ENCODE measurements at places on chromosomes 2 and 18.

DNA sequence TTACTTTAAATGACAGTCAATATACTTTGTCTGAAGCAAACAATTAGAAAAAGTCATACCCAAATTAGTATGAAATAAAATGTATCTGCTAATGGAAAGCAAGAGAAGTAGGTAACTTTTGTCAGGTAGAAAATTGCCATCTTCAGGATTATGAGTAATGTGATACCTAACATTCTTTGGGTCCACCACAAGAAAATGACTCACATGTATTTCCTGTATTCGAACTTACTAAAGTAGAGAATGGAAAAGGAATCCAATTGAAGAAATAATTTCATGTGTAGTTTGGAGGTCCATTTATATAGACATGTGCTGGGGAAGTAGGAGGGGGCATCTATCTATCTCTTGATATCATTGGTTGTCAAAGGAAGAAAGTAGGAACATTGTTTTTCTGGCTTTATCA is 636.2 kb upstream of the CHAC2 start:
- DNase-seq, result no peak

- no peak for DNase-seq
Measured at GRCh38 chr2:224520064-224520463, 65.1 kb downstream of the CUL3 start.

DNA sequence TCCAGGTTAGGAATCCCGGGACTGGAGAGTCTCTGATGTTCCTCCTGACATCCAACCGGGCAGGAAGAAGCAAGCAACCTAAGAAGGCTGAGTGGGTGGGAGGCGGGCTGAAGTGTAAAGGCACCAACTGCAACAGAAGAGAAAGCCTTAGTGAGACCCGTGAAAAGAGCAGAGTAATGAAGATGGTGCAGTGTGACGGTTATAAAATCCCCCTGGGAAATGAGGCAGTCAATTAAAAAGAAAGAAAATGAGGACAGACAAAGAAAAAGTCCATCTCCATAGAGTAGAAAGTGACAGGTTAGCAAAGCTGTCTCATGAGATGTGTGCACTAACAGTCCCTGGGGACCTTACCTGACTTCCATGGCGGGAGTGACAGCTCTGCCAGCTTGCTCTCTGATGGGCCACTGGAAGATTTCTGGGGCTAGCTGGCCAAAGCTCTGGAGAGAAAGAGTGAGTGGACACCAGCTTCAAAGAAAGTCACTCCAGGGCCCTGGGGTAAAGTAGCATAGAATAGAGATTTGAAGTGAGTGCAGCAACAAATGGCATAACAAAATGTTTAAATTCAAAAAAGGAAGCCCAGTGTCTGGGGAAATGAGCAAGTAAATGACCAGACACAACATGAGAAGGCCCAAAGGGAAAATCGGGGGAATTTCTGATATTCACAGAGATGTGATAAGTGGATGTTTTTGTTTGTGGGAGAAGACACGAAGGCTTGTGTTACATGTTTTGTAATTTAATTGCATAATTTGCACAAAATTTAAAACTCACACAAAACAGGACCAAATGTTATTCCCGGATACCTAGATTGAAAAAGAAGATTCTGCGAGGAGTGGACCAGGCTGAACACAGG is 44.1 kb upstream of the IGFBP2 start:
- DNase-seq, result no peak

DNA sequence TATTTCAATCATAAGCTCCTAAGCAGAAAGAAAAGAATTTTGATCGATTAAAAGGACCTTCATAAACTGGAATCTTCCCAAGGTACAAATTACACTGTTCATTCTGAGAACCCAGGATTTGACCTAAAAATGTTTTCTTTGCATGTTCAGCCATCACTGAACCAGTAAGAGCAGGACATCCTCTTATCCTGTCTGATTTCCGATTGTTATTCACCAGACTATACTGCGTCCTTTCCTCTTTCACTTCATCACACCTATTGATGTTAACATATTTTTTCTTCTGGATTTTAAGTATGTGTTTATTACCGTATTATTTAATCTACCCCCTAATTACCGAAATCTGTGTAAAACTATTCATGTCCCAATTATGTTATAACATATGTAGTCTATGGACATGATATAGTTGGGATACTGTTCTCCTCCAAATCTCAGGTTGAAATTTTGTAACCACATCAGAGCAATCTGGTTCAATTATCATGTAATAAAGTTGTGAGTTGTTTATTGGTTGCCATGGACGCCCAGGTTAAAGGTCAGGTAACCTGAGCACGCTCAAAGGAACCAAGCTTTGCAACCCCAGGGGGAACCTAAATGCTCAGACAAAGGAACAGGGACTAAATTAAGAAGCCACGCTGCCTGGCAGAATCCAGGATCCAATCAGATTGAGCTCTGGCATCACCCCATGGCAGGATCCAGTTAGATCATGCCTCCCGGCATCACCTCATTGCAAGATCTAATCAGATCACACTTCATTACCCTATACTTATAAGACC is 11.6 kb upstream of the TBC1D8 start:
- DNase-seq, result no peak

GRCh38 chr2:187976259-187976985 is 315.3 kb upstream of the GULP1 start:
- no peak for DNase-seq

GRCh38 chr18:37179384-37179783 is 350.5 kb downstream of the KIAA1328 start:
- no peak for DNase-seq

- no peak for DNase-seq
Measured at GRCh38 chr2:229734410-229734809, 20.1 kb upstream of the DNER start.

GRCh38 chr2:101921953-101922325 is 69.8 kb upstream of the IL1R2 start:
- DNase-seq, result no peak

GRCh38 chr2:147275943-147276342 is 568.9 kb upstream of the ACVR2A start:
- no peak for DNase-seq

GRCh38 chr2:231378026-231378722 is 17.3 kb upstream of the B3GNT7 start:
- no peak for DNase-seq

DNA sequence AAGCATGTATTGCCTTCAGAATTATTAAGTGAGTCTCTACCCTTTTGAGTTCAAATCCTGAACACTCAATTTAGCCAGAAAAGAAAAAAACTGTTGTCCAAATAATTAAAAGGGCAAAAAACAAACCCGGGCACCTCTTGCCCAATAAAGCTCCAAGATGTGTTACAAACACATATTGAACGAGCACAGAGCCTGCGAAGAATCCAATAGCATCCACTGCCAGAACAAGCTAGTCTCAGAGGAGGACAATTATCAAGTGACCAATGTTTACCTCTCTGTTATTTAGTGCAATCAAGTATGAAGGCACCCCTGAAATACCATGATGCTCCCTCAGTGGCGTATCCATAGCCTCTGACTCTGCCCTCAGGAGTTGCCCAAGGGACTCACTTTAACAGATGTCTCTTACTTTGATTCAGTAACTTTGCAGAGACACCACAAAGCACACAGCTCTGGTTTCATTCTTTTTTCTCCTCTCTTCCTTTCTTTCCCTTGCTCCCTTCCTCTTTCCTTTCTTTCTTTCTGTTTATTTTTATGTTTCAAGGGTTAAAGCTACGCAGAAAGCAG is 93.5 kb upstream of the SPATS2L start:
- DNase-seq, result no peak

GRCh38 chr2:160418853-160419252 is 74.8 kb downstream of the RBMS1 start:
- no peak for DNase-seq

- no peak for DNase-seq
Measured at GRCh38 chr2:45289997-45290709, 280.9 kb upstream of the SIX2 start.

- no peak for DNase-seq
Measured at GRCh38 chr18:60096428-60096827, 196.6 kb downstream of the PMAIP1 start.

- DNase-seq, result no peak
Measured at GRCh38 chr2:95208106-95208505, 785 bp downstream of the ZNF892 start.

DNA sequence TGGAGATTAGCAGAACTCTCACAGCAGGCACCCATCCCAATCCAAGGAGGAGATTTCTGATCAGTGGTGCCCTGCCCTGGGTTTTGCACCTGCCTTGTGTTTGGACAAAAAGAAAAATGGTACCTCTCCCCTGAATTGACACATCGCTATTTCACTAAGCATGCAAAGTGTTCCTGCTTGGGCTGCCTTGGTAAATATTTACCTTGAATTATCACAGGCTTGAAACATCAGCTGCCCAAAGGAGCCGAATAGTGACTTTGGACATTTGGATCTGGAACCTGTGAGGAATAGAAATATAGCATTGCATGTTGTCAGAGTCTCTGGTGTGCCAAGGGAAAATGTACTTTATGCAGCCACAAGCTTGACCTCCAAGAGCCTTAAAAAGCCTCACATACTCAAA is 926.4 kb upstream of the FANCL start:
- no peak for DNase-seq

DNA sequence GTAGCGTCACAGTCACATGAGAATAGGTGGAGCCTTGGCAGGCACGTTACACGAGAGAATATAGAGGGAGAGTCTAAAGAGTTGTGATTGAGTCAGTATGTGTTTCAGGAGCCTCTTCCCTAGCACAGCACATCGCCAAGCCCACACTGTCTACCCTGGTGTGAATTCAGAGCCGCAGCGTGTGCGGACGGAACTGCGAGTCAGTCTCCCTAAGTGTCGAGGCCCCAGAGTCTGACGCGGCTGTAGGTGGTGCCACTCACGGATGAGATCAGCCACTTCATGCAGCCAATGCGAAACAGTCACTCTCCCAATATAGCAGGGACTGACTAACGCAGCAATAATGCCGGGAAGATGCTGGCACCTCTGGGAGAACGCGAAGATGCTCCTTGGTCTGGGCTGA is 587.3 kb upstream of the ID2 start:
- no peak for DNase-seq

GRCh38 chr2:187017438-187017837 is 168.5 kb upstream of the ZSWIM2 start:
- no peak for DNase-seq

GRCh38 chr2:239306274-239307220 is 94.3 kb downstream of the HDAC4 start:
- no peak for DNase-seq

- no peak for DNase-seq
Measured at GRCh38 chr18:6055711-6056110, 160.4 kb upstream of the TMEM200C start.

- no peak for DNase-seq
Measured at GRCh38 chr18:47978141-47978540, 47.7 kb upstream of the SMAD2 start.

DNA sequence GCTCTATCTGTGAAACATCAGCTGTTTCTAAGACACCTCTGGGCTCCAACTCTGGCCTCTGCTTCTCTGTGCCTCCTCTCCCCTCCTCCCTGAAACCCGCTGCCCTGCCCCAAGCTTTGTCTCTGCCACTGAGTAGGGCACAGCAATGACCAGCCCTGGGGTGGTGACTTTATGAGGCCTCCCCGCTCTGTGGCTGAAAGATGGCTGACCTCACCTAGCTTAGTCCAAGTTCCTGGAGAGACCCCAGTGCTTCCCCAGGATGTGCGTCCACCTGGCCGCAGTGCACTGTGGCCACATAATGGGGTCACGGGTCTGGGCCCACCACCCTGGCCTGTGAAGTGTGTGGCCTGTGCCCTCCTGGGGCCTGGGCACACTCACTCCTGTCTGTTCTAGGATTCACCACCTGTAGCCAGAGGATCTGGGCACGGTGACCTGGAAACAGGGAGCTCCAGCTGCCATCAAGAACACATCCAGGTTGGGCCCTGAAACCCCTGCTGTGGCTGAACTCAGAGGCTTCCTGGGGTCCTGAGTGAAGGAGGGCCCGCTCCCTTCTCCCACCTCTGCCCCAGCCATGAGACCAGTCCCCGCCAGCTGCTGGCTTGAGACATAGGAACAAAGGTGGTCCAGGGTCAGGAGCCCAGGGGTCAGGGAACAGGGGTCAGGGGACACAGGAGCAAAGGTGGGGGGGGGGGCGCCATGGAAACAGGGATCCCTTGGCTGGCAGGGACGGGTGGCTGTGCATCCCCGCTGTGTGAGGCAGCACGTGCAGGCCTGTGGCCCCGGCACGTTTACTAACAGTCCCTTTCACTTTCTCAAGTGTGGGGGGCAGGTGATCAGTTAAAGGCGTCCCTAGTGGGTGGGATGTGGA is 29.3 kb upstream of the OTOS start:
- DNase-seq, result no peak

GRCh38 chr2:146523196-146523595 is 1321.6 kb upstream of the ACVR2A start:
- no peak for DNase-seq

- no peak for DNase-seq
Measured at GRCh38 chr2:54459037-54459441, 2.9 kb downstream of the SPTBN1 start.

- no peak for DNase-seq
Measured at GRCh38 chr2:31711737-31712136, 131.0 kb upstream of the SRD5A2 start.

DNA sequence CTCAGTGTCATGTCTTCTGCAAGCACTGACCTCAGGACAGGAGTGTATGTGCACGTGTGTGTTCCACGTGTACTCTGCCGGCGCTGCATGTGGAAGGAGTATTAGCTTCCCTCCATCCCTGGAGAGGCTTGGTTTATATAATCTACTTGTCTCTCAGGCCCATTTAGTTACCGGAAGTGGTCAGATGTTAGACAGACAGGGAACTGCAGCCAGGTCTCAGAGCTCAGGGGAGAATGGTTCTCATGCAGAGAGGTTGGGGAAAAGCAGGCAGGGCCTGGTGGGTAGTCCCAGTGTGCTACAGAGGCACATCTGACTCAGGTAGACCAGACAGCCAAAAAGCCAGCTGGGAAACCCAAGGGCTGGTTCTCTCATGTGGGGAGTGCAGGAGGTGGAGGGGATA is 167.9 kb downstream of the CTIF start:
- DNase-seq, result no peak

DNA sequence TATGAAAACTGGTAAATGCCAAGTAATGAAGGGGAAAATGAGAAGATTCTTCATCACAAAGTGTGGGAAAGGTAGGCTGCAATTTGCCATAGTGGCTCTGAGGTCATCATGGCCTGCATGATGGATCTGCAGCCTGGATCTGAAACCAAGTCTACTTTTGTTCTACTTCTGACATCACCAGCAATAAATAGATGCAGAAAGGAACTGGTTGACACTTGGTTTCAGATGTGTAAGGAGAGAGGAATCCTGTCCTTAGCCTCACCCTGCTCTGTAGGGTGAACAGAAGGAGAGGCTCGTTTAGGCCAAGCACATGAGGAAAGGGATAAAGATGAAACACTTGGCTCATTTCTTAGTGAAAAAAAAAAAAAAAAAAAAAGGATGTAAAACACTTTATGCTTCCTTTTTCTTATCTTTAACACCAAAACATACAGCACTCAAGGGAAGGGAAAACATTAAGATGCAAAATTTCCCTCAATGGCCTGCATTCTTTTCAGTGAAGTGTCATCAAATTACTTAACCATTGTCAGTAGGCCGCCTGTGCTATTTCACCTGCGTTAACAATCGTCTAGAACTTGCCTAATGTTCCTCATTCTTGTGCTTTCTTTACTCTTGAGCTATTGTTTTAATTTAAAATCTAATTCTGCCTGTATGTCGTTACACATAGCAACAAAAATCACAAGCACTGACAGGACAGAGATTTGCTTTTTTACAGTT is 3.9 kb downstream of the NEB start:
- DNase-seq, result no peak

- DNase-seq, result no peak
Measured at GRCh38 chr2:17573085-17573803, 32.7 kb downstream of the VSNL1 start.

All from GOT3 (cell line).